Stimulated activated CD4-positive, alpha-beta T cell treated with anti-CD3 and anti-CD28 coated beads, Interleukin-4, amount 100 ng/mL, for 4 hours (primary cell): ENCODE measurements at places on chromosomes 12 and 14.

DNA sequence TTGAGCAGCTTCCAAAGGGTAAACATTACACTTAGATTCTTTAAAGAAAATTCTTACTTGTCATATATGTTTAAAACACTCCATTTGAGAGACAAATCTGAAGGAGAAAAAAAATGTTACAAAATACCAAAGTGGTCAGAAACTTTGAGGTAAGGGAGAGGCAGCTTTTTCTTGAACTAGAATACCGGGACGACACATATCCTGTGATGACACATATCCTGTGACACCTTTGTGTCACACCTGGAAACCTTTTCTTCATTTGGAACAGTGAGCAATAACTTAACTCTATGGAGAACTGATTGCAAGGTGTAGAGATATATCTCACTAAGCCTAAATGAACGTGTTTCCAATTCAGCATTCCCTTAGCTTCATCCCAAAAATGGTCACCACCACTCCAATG is 4.6 kb upstream of the GRIN2B start:
- no peak for DNase-seq

GRCh38 chr12:128664501-128664900 is 159.3 kb downstream of the SLC15A4 start:
- no peak for DNase-seq

GRCh38 chr12:30784508-30784907 is 29.8 kb upstream of the CAPRIN2 start:
- no peak for DNase-seq

DNA sequence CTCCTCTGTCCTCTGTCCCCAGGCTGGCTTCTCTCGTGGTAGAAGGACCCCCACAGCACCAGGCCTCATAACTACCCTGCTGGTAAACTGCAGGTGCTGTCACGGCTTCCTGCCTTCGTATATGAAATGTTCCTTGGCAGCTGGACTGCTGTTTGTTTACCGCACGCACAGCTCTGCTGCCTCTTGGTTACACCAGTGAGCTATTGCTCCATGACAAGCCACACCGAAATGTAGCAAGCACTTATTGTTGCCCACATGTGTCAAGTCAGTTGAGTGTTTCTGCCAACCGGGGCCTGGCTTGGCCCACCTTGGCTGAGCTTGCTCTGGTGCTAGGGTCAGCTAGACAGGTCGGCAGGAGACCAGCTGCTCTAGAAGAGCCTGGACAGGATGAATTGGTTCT is 21.7 kb upstream of the TCL1B start:
- no peak for DNase-seq

- no peak for DNase-seq
These were observed 65.4 kb upstream of the DDX11 start for GRCh38 chr12:31008241-31008761.

DNA sequence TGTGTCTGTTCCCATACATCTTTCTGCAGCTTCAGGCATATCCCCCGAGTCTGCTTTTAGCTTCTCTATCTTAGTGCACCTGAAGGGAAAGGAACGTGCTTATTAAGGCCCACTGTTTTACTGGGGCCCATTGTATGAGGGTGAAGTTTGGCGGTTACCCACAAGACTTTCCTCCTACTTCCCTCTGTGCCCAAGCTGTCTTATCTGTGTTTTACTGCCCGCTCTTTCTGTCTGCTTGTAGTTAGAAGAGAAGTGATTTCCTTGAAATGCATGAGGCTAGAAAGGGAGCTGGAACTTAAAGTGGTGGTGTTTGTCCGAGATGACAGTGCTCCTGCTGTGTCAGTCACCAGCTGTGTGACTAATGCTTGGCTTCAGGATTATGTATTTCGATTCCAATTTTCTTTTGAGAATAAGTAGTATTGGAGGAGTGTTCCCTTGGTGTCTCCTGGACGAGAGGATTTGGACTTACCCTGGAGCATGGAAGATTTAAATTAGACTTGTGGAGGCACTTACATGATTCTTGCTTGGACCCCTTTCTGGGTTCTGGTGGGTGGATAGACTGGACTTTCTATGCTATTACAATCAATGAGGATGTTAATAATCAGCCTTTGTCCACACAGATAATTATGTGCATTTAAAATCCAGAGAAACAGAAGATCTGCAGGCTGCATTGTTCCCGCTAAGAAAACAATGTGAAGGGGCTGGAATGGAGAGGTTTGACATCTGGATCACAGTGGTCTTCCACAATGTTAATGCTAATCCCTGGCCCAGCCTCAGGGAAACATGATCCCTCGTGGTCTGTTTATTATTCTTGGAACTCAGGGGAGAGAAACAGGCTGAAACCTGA is 13.9 kb upstream of the KRT86 start:
- no peak for DNase-seq

DNA sequence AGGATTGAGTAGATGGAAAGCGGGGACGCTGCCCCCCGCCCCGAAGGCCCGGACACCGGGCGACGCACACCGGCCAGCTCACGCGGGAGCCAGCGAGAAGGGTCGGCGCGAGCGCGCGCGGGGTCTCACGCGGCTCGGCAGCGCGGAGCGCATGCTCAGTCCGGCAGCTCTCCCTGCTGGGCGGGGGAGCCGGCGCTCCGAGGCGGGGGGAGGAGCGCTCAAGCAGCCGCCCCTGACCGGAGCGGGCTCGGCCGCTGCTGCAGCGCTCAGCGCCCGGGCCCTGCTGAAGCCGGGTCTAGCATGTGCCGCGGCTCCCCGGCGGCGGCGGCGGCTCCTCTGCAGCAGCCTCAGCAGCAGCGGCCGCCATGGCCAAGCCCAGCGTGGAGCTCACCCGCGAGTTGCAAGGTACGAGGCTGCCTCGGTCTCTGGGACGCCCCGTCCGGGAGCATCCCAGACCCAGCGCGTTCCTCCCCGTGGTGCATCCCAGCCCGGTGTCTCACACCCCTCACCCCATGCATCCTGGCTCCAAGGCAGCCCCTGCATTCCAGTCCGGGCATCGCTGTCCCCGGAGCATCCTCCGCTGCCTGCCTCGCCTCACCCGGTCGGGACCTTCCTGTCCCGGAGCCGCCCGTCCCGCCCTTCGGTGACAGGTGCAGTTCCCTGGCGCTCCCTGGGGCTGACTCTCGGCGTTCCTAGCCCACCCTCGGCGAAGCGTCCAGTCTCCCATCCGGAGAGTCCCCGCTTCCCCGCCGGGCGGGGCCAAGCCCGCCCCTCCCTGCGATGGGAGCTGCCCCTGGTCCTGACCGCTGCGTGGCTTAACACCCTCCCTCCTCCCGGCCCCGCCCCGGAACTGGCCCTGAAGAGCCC is at the start of gene CARMIL3:
TSS of gene CARMIL3 (plus strand) at position 221 of the 867 bp plus-strand sequence. CDS start at position 366, 145 bp downstream.
- peak; percentile 62 for DNase-seq

GRCh38 chr14:45897439-45897838 is 644.4 kb upstream of the MIS18BP1 start:
- no peak for DNase-seq

- DNase-seq, result no peak
These were observed 53.0 kb downstream of the NCOR2 start for GRCh38 chr12:124514145-124514995.

- DNase-seq, result no peak
These were observed 30.9 kb downstream of the SLC2A3 start for GRCh38 chr12:7905071-7905470.

DNA sequence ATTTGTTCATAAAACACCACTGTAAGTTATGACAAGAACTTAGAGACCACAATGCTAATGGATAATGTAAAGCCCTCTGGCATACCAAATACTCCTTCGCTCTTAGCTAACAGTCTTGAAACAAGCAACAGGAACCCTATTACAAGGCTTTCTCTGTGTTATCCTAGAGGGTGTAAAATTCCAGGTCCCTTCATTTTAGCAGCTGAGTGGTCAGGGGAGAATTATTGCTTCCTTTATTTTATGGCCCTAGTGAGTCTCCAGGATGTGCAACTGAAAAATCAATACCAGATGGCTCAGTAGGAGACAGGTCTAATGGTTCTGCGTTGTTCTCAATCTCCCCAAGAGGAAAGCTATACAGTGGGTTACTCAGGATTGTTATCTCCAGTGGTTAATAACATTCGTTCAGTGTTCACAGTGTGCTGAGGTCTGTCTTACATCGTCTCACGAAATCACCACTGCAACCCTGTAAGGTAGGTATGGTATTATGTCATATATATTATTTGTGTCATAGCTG is 172.7 kb upstream of the CNOT2 start:
- DNase-seq, result no peak

GRCh38 chr12:124608450-124608870 is 41.0 kb upstream of the NCOR2 start:
- no peak for DNase-seq

DNA sequence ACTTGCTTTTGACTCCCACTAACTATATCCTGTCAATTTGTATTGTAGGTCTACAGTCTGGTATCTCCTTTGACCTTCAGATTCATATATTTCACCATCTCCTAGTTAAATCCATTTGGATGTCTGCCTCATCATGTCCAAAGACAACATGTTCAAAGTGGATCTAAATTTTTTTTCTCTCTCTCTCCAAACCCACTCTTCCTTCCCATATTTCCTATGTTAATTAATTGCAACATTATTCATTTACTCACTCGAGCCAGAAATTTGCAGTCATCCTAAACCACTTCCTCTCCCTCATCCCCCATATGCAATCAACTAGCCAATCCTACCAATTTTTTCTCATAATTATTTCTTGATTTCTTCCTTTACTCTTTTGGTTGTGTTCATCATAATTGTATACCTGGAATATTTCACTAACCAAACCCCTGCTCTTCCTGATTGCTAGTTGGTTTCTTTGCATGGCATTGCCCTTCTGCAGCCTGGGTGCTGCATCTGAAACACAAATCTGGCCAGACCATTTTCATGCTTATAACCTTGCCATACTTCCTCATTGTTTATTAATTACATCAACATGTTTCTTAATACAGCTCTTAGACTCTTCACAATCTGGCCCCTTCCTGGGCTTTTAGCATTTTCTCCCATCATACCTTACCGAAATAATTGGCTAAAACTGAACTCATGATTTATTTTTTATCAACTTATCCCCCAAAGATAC is 442.2 kb downstream of the ADAMTS20 start:
- no peak for DNase-seq

DNA sequence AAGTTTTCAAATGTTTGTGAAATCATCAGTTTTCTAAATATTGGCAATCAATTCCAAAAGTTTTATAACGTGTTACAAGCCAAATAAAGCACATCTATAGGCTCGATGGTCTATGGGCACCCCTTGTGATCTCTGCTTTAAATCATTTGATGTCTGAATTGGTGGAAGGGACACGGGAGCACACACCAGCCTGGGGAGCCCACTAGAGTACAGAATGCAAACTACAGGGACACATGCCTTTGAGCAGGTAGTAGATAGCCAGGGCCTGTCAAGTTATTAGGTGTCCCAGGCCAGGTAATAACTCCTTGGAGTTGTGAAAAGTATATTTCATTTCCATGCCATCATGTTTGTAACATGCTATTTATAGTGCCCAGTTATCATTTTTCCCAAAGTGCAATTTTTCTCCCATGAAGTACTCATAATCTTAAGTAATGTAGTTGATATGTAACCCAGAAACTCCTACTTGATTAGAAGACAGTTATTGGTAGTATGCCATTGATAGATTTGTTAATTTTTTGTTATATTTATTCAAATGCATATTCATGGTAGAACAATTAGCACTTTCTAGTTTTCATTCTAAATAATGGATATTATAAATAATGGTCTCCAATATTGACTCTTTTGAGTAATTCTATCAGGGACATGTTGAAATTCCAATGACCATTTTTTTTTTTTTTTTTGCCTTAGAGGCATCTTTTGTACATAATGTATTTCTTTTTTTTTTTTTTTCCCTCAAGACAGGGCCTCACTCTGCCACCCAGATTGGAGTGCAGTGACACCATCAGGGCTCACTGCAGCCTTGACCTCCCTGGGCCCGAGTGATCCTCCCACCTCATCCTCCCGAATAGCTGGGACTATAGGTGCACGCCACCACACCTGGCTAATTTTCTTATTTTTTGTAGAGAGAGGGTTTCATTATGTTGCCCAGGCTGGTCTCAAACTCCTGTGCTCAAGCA is 96.9 kb upstream of the FGD4 start:
- DNase-seq, result no peak

GRCh38 chr14:69354383-69355153 is 43.5 kb downstream of the ERH start:
- DNase-seq, result peak; percentile 66
